ENCODE measurements at places on chromosomes 1 and 21.

DNA sequence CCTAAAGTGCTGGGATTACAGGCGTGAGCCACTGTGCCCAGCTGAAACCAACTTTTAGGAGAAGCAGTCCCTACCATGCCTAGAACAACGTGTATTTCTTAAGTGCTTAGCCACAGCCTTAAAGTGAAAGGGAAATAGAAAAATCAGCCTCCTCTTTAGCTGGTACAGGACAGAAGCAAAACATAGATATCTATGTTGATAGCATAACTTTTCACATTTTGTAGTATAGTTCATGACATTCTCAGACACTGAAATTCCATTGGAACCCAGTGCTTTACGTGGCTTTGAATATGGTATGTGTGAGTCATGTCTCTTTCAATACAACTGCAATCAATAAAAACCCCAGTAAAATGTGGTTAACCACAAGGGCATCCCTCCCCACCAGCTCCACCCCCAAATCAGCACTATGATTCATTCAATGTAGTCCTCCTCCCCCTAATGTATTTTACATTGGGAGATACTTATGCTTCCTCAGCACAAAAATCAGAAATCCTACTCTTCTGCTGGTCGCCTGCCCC lies 32.1 kb downstream of the TGFB2 start:
- no peak for DNase-seq

GRCh38 chr1:178509414-178510007 lies 3.4 kb upstream of the TEX35 start:
- DNase-seq: no peak

DNA sequence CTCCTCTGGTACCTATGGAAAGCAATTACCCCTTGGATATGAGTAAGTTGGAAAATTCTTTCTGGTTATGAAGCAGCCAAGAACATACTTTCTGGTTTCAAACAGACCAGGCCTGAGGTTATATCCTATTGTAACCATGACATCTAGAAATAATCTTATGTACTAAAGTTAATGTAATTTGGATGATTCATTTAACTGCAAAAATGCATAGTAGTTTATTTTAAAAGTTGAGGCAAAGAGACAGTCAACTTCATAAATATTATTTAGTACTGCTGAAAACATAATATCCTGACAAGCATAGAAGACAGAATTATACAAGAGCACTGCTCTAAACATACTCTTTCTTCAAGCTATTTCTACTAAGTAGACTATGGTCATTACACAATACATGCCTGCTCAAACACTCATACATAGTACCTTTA lies 25.5 kb downstream of the ODF2L start:
- no peak for DNase-seq

DNA sequence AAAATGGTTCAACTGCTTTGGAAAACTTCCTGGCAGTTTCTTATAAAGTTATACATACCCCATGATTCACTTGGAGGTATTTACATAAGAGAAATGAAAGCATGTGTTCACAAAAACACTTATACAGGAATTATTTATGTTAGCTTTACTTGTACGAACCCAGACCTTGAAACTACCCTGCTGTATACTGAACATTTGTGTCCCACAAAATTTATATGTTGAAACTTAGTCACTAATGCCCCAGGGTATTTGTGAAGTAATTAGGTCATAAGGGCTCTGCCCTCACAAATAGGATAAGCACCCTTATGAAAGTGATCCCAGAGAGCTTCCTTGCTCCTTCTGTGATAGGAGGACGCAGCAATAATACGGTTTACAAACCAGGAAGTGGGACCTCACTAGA lies 42.7 kb upstream of the B3GALT2 start:
- no peak for DNase-seq

DNA sequence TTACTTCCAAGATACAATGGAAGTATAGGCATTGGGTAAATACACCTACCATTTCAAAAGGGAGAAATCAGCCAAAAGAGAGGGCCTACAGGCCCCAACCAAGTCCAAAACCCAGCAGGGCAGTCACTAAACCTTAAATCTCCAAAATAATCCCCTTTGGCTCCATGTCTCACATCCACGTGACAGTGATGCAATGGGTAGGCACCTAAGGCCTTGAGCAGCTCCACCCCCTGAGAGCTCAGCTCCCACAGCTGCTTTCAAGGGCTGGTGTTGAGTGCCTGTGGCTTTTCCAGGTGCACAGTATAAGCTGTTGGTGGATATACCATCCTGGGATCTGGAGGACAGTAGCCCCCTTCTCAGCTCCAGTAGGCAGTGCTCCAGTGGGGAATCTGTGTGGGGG lies 72.5 kb downstream of the UROD start:
- no peak for DNase-seq

- DNase-seq: no peak
These were observed 15.3 kb downstream of the TOMM20 start for GRCh38 chr1:235113183-235113917.

All from kidney (tissue), 22 donors.